Stimulated activated CD8-positive, alpha-beta memory T cell treated with anti-CD3 and anti-CD28 coated beads, Interleukin-7, amount 100 ng/mL, for 24 hours (primary cell): ENCODE measurements at places on chromosomes 2 and 18.

- no peak for DNase-seq
Observed at GRCh38 chr2:109109342-109109741, 19.7 kb upstream of the SH3RF3 start.

DNA sequence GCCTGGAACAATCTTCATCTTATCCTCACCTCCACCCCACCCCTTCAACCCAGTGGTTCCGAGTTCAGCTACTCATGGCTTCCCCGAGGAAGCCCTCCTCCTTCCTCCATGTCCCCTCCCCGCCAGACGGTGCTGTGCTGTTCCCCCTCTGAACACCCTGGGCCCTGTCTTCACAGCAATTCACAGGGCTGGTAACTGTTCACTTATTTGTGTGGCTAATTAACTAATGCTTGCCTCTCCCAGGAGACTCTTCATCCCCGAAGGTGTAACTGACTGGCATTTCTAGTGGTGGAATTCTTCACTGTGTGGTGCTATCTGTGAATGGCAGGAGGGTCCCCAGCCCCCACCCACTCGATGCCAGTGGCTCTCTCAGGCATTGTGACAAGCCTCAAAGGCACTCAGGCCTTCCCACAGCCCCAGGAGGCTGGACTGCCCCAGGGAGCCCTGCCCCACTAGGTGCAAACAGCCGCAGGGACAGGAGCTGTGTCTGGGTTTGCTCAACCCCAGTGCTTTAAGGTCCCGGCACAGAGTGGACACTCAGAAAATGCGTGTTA is 133.7 kb upstream of the ID2 start:
- no peak for DNase-seq

DNA sequence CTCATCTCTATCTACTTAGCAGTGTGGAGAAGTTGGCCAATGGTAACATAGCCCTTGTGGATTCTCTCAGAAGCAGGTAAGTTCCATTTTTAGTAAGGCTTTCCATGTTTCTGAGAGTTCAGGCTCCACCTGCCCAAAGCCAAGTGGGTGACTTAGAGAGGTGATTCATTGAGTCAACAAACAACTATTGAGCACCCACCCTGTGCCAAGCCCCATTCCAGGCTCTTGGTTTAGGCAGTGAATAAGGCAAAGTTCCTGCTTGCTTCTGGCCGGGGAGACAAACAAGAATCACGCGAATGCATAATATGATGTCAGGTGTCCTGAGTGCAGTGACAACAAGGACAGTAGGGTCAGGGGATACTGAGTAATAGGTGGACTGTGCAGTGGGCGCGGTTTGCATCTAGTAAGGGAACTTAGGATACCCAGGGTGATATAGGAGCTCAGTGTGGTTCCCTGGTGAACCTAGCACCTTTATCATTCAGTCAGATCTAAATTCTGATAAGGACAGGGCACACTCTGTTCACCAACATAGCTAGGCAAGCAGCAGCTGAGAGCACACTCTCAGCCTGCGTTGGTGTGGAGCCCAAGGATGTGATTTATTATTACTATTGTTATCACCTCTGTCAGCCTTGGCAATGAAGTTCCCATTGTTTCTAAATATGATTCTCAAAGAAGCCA is 31.7 kb upstream of the KCTD1 start:
- DNase-seq, result no peak

DNA sequence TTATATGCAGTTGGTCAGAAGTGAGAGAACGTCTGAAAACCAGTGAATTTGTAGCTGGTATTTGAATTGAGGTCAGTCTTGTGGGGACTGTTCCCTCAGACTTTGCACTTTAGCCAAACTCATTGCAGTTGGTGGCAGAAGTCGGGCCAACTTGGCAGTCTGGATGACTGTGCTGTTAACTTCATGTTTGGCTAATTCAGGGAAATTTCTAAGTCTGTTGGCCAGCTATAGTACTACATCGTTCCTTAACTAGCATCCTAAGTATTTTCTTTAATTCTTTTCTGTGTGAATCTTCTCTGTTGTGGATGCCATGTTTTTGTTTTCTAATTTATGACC is 806.8 kb upstream of the GCFC2 start:
- no peak for DNase-seq

DNA sequence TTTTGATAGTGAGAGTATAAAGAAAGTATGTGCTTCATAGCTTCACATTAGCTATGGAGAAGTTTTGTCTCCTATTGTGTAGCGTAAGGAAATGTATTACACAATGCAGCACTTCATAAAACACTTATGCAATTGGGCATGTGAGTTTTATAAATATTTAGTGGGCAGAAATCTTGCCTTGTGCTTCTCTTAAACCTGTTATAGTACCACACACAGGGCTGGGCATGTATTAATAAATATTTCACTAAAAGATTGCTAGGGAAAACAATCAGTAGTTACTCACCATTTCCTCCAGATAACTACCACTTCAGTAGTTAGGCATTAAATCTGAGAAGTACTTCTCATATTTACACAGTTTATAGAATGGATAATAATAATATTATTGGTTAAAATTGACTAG is 1080.8 kb upstream of the PIK3C3 start:
- no peak for DNase-seq

- DNase-seq, result no peak
Observed at GRCh38 chr2:207533461-207534008, 3.8 kb downstream of the CREB1 start.

DNA sequence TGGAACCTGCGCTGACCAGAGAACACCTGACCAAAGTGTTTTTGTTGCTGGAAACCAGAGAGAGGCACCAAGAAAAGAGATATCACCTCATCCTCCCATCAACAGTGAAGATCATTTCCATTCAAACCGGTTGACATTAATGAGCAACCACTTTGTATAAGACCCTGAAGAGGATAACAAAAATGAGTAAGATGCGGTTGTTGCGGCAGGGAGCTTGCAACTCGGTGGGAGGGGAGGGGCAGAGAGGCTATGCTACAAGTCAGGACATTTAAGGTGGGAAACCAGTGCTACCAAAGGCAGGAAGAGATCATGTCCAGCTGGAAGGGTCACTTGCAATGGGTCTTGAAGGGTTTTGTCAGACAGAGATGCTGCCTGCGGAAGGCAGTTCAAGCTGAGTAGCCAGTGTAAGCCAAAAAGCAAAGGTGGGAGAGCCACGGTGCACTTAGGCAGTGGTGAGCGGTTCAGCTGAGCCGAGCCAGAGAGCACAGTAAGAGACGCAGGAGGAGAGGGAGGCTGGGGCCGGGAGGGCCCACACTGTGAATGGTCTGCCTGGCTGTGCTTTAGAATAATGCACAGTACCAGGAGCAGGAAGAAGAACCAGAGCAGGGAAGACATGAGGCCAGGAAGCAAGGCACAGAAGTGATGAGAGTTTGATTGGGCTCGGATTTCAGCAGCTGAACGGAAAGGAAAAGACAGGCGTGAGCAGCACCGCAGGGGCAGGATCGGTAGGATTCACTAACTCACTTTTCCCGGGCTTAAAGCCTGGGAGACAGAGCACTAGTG is 24.4 kb upstream of the DTNB start:
- no peak for DNase-seq

DNA sequence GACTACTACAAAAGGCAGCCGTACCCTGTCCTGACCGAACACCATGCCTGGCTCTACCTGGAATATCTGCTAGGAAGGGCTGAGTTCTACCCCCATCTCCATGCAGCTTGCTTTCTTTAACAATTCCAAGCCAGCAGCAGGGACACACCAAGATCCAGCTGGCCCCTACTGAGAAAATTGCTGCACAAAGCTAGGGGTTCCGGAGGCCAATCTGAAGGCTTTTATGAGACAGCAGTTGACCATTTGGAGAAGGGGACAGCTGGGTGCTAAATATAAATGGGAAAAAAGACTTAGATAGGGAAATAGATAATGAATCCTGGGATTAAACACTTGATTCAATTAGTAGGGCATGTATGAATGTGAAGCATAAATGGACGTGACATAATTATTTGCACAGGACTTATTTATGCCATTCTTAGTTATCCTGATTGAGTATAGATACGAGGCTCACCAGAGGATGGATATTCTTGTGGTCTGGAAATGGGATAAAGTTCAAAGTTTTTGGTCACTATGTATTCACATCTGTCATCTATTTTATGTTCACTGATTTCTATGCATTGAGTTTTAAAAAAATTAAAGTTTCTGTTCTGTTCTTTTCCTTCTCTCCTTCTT is 204.0 kb downstream of the ZNF521 start:
- DNase-seq, result no peak

DNA sequence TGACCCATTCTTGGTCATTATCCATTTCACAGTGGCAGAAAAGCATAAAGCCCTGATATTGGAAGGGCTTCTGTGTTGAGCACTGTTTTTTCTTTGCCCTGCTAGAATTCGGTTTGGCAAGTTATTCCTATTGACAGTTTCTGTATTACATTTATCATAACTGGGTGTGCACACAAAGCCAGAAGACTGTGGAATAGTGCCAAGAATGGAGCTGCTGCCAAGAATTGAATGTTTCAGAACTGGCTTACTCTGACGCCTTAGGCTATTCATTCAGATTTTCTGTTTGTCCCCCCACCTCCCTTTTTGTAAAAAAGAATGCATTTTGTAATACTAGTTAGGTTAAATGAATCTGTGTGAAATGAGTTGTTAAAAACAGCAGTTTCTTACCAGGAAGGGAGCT is 12.7 kb downstream of the KDM3A start:
- no peak for DNase-seq

DNA sequence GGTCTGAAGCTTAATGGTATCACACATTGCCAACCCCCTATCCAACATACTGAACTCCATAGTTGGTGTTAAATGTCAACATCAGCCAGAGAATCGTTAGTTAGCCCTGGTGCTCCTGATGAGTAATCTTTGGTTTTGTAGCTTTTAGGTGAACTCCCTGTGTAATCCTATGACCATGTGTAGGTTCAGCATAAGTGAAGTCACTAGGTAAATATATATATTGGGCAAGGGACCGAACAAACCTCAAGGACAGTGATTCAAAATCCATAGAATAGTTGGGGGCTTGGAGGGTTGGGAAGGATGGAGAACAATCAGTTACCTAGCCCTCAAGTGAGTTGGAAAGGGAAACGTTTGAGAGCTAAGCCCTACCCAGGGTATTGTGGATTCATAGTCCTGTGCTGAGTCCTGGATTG is 16.0 kb upstream of the AP1S3 start:
- DNase-seq, result no peak
